ENCODE measurements at places on chromosomes 2 and 18.

DNA sequence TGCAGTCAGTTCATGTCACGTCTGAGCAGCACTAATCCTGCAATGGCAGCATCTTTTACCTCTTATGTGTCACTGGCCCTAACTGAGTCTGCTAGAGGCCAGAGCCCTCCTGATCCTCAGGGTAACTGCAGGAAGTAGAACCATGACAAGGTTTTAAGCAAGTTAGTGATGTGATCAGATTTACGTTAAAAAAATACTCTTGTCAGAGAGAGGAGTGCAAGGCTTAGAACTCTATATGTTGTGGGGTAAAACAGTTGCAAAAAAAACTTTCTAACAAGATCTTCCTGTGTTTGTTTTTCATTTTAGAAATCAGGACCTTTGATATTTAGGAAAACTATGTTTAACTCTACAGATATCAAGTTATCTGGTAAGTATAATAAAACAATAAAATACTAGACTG lies 4.6 kb downstream of the TMEM87B start:
- DNase-seq: no peak

DNA sequence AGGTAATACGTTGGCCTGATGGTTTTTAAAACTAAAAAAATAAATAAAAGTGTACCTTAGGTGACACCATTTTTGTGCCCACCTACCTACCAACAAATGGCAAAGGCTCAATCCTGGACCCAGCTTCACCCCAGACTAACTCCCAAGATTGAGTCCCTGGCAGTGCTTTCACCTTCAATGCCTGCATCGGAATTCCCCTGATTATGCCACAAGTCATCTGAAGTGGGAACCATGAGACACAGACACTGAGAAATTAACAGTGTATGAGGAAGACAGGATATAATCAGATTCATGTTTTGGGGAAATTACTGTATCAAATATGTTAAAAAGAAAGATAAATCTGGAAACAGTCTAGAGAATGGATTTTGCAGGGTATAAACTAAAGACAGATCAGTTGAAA lies 41.6 kb downstream of the ZBTB14 start:
- DNase-seq: no peak

DNA sequence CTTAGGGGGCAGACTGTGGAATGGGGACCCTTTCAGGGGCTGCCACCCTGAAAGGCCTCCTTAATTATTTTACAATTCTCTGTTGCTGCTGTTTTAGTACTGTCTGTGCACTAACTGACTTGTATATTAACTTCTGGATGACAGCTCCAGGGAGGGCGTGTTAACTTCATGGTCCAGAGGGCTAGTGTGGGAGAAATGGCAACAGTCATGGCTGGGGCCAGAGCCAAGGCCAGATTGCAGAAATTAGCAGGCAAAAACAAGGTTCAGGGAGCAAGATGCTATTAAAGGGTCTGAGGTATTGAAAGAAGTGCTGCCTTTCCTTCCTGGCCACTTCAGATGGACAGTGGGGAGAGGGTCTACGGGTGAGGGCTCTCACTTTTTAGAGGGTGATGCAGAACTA lies 9.1 kb downstream of the WIPF1 start:
- no peak for DNase-seq

DNA sequence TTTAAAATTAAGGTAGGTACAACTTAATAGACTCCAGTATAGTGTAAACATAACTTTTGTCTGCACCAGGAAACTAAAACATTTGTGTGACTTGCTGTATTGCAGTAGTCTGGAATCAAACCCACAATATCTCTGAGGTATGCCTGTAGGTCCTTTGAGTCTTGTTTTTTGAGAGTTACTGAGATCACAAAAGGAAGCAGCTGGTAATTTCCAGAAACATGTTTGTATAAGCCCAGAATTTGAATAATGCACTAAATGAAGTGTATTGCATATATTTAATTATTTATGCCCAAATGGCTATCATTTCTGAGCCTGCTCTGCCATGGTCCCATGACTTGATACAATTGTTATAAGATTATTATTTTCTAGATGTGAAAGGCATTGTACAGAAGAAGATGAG lies 143.3 kb upstream of the LYPD6 start:
- no peak for DNase-seq

DNA sequence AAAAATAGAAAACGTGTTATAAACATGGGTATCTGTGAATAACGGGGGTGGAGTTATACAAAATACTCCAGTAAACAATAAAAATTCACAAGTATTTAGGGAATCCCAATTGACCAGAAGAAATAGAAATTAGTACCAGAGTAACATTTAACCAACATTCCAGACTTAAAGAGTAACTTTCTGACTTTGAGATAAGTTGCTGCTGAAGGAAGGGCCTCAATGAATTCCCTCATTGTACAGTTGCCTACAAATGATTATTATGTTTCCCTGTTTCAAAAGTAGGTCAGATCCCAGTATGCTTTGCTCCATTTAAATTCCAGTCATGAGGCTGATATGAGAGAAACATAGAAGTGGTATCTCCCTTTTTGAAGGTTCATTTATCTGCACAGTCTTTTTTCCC lies 88.3 kb upstream of the KCNH7 start:
- DNase-seq: no peak

DNA sequence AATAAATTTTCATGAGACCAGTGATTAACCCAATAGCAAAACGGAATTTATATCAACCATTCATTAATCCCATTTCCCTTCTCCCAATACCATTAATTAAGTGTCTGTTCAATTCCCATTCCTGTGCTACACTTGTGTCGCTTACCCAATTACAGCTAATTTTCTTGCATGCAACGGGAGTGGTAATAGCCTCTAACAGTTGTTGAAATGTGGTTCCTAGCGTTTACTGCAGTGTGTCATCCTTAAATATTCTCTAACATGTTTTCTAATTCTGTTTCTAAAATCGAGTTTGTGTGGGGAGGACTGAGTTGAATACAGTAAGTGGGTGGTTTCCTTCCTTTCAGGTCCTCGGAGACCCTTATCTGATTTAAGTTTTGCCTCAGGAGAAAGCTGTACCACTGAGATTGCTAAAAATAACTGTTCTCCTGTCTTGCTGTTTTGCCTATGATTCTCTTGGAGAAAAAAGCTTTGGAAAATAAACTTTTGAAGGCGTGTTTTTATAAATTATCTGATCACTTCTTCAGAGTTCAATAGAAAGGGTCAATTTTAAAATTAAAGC lies 59.3 kb upstream of the LRRTM1 start:
- DNase-seq: no peak

- DNase-seq: no peak
These were observed 101.4 kb upstream of the POU3F3 start for GRCh38 chr2:104752504-104752903.

DNA sequence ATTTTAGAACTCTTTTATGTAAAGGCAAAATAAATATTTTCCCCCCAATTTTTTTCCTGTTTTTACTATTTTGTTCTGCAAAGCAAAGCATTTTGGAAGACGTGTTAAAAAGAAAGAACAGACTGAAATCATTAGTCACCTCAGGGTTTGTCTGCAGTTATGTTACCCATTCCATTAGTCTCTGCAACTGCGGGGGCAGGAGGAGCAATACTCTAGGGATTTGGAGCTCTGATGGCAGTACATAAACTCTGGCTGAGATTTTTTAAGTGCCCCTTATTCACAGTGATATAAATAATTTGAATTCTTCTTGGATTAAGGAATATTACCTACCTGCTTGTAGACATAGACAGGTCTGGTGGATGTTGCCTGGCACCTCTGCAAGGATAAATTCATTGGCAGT lies 88.0 kb upstream of the CELF4 start:
- no peak for DNase-seq

- no peak for DNase-seq
These were observed 40.8 kb downstream of the LMAN2L start for GRCh38 chr2:96699021-96699420.

GRCh38 chr2:1731447-1731962 lies 12.8 kb downstream of the PXDN start:
- no peak for DNase-seq

DNA sequence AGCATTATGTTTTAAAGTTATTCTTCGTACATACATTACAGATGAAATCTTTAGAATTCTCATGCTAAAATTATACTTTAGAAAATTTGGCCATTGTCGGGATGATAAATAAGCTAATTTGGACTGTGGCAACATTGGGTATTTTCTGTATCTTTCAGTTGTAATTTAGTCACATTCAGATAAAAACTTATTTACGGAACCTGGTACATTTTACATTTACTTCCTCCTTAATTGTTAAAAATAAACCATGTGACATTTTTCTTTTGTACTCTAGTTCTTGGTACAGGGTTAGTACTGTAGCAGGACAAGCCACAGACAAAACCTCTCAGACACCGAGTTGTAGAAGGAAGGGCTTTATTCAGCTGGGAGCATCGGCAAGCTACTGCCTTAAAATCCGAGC lies 4.2 kb downstream of the CNDP2 start:
- DNase-seq: no peak

DNA sequence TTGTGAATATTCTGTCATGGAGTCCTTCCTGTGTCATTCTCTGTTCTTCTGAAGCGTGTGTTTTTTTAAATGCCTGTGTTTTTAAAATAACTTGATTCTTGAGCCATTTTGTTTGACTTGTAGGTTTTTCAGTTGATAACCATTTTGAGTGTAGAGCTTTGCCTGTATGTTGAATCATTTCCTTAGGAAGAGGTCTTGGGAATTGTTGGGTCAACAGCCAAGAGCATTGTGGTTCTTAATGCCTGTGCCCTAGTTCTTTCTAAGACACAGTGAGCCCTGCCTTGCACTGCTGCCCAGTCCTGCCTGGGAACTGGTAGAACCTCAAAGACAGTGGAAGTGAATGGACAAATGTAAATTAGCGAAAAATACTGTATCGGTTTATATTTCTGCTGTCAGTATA lies 25.9 kb downstream of the RAB12 start:
- no peak for DNase-seq

DNA sequence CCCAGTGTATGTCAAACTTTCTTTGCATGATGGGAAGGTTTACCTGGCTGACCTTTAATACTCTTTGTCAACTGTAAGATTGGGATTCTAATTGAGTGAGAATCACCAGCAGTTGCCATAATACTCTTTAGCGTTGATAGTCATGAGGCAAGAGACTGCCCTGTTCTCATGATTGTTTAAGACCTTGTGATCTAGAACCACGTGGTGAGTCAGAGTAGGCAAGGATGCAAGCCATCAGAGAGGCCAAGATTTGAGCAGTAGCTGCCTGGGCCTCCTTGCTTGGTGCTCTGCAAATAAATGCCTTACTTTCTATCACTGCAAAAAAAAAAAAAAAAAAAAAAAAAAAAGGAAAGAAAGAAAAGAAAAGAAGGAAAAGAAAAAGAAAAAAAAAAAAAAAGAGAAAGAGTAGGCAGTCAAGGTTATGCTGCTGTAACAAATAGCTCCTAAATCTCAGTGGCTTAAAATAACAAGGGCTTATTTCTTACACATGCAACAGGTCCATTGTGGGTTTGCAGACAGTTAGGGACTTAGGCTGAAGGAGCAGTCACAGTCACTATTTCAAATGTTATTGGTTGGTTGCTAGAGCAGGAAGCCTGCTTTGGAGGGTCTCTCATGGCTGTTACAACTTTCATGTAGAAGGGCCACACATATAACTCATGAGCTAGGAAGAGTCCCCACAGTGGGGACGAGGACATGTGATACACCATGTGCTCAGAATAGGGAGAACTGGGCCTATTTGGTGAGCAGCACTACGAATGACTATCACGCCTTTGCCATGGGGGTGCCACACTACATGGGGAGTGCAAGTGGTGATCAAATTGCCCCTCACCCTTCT lies 21.7 kb downstream of the IL1R2 start:
- DNase-seq: no peak

- no peak for DNase-seq
These were observed 152.4 kb upstream of the KCTD1 start for GRCh38 chr18:26700728-26701127.

- no peak for DNase-seq
These were observed 98.6 kb upstream of the KLF7 start for GRCh38 chr2:207264310-207264709.

- no peak for DNase-seq
These were observed 14.1 kb downstream of the LAMA3 start for GRCh38 chr18:23703057-23703986.

- DNase-seq: no peak
These were observed 53.5 kb downstream of the C18orf63 start for GRCh38 chr18:74368901-74369705.

GRCh38 chr2:120134263-120134662 lies 88.9 kb downstream of the TMEM185B start:
- DNase-seq: no peak

DNA sequence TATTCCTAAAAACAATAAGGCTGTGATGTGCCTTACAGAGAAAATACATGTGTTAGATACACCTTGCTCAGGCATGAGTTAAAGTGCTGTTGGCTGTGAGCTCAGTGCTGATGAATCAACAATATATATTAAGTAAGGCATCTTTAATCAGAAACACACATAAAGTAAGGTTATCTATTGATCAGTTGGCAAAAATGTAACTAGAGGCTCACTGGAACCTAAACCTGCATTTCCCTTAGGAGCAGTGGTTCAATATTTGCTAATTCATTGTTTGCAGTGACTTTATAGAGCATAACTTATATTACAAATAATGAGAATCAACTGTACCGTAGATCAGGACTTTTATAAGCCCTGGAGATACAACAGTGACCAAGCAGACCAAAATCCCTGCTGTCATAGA lies 77.0 kb upstream of the CYP1B1 start:
- no peak for DNase-seq

- no peak for DNase-seq
These were observed 145.6 kb downstream of the HDAC4 start for GRCh38 chr2:239255218-239255617.

DNA sequence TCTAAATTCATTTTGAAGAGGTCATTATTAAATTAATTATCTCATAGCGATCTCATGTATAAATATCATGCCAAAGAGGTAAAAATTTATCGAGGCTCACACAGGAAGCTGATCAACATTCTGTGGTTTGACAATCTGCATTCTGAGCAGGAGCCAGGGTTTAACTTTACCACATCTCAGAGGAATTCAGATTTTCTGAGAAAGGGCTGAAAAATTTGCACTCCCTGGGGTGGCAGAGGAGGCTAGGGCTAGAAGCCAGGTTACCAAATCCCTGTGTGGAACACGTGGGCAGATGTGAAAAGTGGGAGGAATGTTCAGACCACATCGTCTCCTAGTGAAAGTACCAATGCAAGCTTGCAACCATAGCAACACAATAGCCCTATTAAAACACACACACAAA lies 63.5 kb upstream of the CTLA4 start:
- DNase-seq: no peak

GRCh38 chr2:55431982-55432627 lies 12.4 kb upstream of the CCDC88A start:
- DNase-seq: no peak

DNA sequence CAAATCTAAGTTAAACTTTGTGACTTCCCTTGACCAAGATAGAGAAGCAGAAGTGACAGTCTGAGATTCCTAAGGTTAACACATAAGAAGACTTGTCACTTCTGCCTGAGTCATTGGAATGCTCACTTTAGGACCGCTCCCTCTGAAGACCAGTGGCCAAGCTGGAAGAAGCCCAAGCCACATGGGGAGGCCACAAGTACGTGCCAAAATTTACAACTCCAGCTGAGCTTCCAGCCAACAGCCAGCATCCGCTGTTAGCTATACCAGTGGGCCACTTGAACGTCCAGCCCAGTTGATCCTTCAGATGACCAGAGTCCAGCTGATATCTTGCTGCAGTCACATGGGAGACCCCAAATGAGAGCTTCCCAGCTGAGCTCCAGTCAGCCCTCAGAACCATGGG lies 18.1 kb upstream of the ANTXR1 start:
- DNase-seq: no peak

Data from activated CD8-positive, alpha-beta memory T cell treated with anti-CD3 and anti-CD28 coated beads for 1 hour (primary cell).